ENCODE measurements at places on chromosomes 3 and 15. TPM values are rescaled to one million over a fixed set of nuclear protein-coding genes. Genes with fewer than 3 reads are reported as not detected.

IMPG2 gene
- total RNA-seq, result 0.70 TPM

TMCO5A gene
- not detected for total RNA-seq

C3orf62 gene
- total RNA-seq, result 5.2 TPM

RTP1 gene
- not detected for total RNA-seq

LINGO1 gene
- total RNA-seq, result 8.5 TPM

GOLGA8G gene
- not detected for total RNA-seq

PLXNB1 gene
- total RNA-seq, result 202 TPM

RBP2 gene
- not detected for total RNA-seq

THRB gene
- total RNA-seq, result 22.3 TPM

ERC2 gene
- 3.0 TPM for total RNA-seq

IQCH gene
- 4.8 TPM for total RNA-seq

SERPINI2 gene
- total RNA-seq, result 0.82 TPM

UPK1B gene
- total RNA-seq, result 8.8 TPM

DUOXA2 gene
- not detected for total RNA-seq

LMAN1L gene
- total RNA-seq, result not detected

CCDC9B gene
- total RNA-seq, result 6.3 TPM

COLQ gene
- 10.6 TPM for total RNA-seq

B3GALNT1 gene
- 38.1 TPM for total RNA-seq

TMEM207 gene
- total RNA-seq, result 12.2 TPM

ECT2 gene
- total RNA-seq, result 19.0 TPM

TMEM40 gene
- total RNA-seq, result 1.5 TPM

CCR3 gene
- 0.47 TPM for total RNA-seq

RAD51 gene
- 2.7 TPM for total RNA-seq

SAMD7 gene
- total RNA-seq, result 0.18 TPM

ZNF619 gene
- 9.6 TPM for total RNA-seq

ALDH1A3 gene
- 8.0 TPM for total RNA-seq

SPRED1 gene
- 40.4 TPM for total RNA-seq

RFX7 gene
- 10.9 TPM for total RNA-seq

NR2E3 gene
- total RNA-seq, result 1.2 TPM

ADCY5 gene
- 17.2 TPM for total RNA-seq

CALML4 gene
- 15.3 TPM for total RNA-seq

SUCLG2 gene
- 48.3 TPM for total RNA-seq

GABRR3 gene
- not detected for total RNA-seq

PSTPIP1 gene
- 14.6 TPM for total RNA-seq

GRIP2 gene
- total RNA-seq, result 5.4 TPM

ACP3 gene
- total RNA-seq, result 79.9 TPM

LRTM1 gene
- 16.1 TPM for total RNA-seq

SPSB4 gene
- 10.9 TPM for total RNA-seq

CTXN2 gene
- not detected for total RNA-seq

POC1A gene
- 7.1 TPM for total RNA-seq

GPR160 gene
- 25.9 TPM for total RNA-seq

TMOD2 gene
- 6.4 TPM for total RNA-seq

SEMA3B gene
- total RNA-seq, result 70.1 TPM

RTP4 gene
- 1.7 TPM for total RNA-seq

HYAL3 gene
- 3.7 TPM for total RNA-seq

CCR8 gene
- not detected for total RNA-seq

BFSP2 gene
- not detected for total RNA-seq

RHCG gene
- 11.7 TPM for total RNA-seq
